Psoas muscle (tissue), 8 donors: ENCODE measurements at places on chromosomes 16 and 17.
A peak's percentile ranks its signal among the peaks of the same experiment; 100 is the strongest.

DNA sequence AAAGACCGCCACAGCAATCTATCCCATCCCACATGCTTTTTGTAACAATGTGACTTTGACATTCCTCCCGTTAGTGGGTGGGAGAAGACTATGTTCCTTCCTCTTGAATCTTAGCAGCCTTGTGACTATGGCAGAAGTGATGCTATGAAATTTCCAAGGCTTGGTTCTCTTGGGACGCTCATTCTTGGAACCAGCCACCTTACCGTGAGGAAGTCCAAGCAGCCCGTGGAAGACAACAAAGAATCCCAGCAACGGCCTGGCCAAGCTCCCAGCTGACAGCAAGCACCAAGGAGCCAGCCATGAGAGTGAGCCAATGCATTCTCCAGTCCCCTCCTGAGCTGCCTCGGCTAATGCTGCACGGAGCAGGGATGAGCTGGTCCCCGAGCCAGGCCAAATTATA lies 62.3 kb downstream of the VPS53 start:
- DNase-seq = peak; percentile 90

DNA sequence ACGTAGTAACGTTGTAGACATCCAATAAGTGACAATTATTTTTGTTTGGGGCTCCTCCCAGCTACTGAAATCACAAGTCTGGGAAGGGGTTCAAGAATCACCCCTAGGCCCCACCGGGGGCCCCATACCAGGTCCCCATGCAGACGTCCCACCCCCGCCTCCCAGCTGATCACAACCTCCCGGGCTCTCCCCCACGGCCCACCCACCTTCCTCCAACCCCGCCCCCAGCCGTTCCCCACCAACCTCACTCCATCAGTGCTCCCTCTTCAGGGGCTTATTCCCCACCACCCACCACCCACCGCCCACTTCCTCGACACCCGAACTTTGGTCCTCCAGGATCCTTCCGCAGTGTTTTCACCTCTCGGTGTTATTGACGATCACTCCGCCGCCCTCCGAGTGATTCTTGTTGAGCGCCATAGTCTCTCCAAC lies 240 bp downstream of the WBP2 start:
- no peak for DNase-seq

DNA sequence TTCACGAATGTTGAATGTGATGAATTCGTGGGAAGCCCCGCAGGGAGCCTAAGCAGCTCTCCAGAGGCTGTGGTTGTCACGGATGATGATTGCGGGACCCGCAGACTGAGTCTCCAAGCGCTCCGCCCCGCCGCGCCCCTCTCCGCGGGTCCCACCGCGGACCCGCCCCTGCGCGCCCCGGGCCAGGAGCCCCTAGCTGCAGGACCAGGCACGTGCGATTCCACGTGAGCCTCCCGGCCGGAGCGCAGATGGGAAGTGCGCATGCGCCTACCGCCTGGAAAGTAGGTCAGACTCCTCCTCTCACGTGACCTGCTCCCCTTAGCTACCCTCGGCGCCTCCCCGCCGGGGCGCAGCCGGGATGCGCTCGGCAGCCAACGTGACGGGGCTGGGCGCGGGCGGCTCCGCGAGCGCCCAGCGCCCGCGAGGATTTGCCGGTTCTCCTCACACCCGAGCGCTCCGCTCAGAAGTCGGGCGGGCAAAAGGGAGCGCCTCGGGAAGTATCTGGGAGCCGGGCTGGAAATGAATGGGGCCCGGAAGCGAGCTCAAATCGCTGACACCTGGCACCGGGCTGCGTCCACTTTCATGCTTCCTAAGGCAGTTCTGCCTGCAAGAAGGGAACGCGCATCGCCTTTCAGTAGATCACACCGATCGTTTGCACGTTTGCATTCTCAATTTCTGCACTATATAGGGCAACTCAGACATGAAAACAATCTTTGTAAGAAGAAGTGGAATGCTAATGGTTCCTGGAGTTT lies 26.4 kb upstream of the HLF start:
- peak; percentile 94 for DNase-seq

DNA sequence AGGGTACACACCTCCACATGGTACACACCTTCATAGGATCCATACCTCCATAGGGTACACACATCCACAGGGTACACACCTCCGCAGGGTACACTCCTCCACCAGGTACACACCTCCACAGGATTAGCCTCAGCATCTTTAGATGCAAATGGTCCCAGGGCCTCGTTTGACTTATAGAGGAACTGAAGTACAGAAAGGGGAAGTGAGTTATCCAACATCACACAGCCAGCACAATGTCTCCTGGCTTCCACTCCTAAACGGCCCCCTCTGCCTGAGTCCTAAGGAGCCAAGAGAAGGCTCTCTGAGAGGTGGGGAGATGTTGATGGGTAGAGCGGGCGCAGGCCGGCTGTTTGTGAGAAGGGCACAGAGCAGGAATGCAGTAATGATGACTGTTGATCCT lies 12.0 kb downstream of the FOXN1 start:
- no peak for DNase-seq
